ENCODE measurements at places on chromosomes 2 and 18.

DNA sequence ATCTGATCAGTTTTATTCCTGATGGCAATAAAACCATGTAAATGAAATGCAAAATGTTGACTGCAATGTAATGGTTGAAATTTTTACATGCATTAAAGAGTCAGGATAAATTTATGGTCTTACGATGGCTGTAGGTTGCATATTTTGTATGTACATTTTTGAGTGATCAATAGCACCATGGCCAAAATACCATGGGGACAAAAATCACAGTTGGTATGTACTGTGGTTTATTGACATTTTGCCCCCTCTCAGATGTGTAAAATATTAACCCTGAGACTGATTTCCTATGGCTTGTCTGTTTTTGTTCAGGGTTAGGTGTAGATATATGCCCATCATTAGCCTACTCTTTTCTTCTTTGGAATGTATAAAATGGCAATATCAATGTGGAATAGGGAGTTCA is 138.1 kb downstream of the PARD3B start:
- DNase-seq, result no peak

- no peak for DNase-seq
Measured at GRCh38 chr2:201697899-201698298, 545 bp downstream of the MPP4 start.

GRCh38 chr18:3448838-3449511 is 997 bp upstream of the TGIF1 start:
- DNase-seq, result peak; percentile 98

- DNase-seq, result no peak
Measured at GRCh38 chr2:232588680-232589585, 38.4 kb downstream of the EIF4E2 start.

DNA sequence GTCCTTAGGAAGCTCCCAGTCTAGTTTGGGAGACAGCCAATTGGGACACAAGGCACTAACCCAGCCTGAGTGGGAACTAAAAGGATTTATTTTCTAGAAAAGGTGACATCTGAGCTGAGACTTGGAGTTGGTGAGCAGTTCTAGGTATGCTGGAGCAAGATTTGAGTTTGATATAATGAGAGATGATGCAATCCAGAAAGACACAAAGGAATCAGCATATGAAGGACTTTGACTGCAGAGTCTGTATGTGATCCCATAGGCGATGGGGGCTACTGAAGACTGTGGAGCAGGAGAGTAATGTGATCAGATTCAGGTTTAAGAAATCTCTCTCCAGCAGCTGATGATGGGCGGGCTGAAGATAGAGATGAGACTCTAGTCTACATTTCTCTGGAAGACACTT is 135.1 kb upstream of the MYCN start:
- DNase-seq, result no peak

- no peak for DNase-seq
Measured at GRCh38 chr2:236359426-236360045, 95.3 kb upstream of the ASB18 start.

GRCh38 chr18:75779910-75780309 is 352.4 kb upstream of the SMIM21 start:
- DNase-seq, result no peak

DNA sequence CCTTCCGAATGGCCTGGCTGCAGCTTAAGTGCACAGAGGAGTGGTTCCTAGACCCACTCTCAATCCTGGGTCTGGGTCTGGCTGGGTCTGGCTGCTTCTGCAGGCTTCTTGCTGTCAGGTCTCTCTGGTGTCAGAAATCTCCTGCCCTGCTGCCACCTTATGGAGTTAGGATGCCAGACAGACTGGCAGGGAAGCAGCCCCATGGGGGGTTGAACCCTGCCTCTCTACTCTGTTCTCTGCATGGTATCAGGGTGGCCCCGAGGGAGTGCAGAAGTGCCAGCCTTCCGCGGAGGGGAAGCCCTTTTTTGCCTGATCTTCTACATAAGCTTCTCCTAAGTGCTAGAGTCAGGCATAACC is 89.4 kb downstream of the ZCCHC2 start:
- no peak for DNase-seq

All from HL-60 (cell line).